Calu3 (cell line): ENCODE measurements at places on chromosomes 3 and 15. TPM values are rescaled to one million over a fixed set of nuclear protein-coding genes. Genes with fewer than 3 reads are reported as not detected.

GRCh38 chr15:59394166-59394661 is 21.5 kb upstream of the MYO1E start:
- H3K4me3 ChIP-seq, result no peak overlapping the region
- H3K27me3 ChIP-seq, result no peaks in the 10 kb centered on the region
- no peak for DNase-seq
- H3K36me3 ChIP-seq, result no peaks in the 10 kb centered on the region
- peaks cover 12% of the 10 kb centered on the region for H3K4me1 ChIP-seq

GRCh38 chr3:136518102-136518501 is 234.1 kb downstream of the STAG1 start:
- no peaks in the 10 kb centered on the region for H3K27me3 ChIP-seq
- no peak overlapping the region for H3K27ac ChIP-seq
- H3K4me3 ChIP-seq, result no peak overlapping the region
- no peak for DNase-seq
- H3K4me1 ChIP-seq, result no peaks in the 10 kb centered on the region

DNA sequence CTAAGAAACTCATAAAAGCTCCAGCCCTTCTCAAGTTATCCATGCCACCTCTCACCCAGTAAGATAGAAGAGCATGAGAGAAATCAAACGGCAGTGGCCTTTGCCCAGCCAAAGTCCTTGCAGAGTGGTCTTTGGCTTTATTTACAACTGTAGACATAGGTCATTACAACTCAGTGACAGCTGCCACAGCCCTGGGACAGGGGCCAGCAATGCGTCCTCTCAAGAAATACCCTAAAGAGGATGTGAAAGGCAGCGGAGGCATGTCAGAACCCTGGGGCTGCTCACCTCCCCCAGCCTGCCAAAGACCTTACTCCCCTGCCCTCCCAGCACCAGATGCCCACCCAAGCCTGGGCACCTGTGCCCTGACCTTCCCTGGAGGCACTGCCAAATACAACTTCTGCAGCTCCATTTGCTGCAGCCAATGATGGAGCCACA is 6.3 kb downstream of the ACAA1 start:
- H3K27me3 ChIP-seq, result no peaks in the 10 kb centered on the region
- H3K36me3 ChIP-seq, result peaks cover 49% of the 10 kb centered on the region
- peaks cover 36% of the 10 kb centered on the region for H3K4me1 ChIP-seq
- DNase-seq, result no peak

DNA sequence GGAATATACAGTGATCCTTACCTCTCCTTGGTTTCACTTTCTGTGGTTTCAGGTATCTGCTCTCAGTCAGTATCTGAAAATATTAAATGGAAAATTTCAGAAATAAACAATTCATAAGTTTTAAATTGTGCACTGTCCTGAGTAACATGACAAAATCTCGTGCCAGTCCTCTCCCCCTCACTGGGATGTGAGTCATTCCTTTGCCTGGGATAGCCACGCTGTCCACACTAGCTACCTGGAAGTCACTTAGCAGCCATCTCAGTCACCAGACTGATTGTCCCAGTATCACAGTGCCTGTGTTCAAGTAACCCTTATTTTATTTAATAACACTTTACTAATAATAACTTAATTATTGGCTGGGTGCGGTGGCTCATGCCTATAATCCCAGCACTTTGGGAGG is 15.3 kb upstream of the KLHL25 start:
- H3K27me3 ChIP-seq, result no peaks in the 10 kb centered on the region
- no peak overlapping the region for H3K27ac ChIP-seq
- DNase-seq, result no peak
- H3K4me1 ChIP-seq, result no peaks in the 10 kb centered on the region
- H3K4me3 ChIP-seq, result no peak overlapping the region
- no peaks in the 10 kb centered on the region for H3K36me3 ChIP-seq

GRCh38 chr15:71231758-71232157 is 116.5 kb downstream of the THSD4 start:
- no peak overlapping the region for H3K27ac ChIP-seq
- no peak overlapping the region for H3K4me3 ChIP-seq
- H3K36me3 ChIP-seq, result no peaks in the 10 kb centered on the region
- DNase-seq, result no peak

GRCh38 chr15:65816441-65816840 is 24.3 kb upstream of the DENND4A start:
- H3K4me3 ChIP-seq, result no peak overlapping the region
- no peak for DNase-seq
- H3K27me3 ChIP-seq, result no peaks in the 10 kb centered on the region
- no peaks in the 10 kb centered on the region for H3K36me3 ChIP-seq
- H3K27ac ChIP-seq, result no peak overlapping the region
- peaks cover 7% of the 10 kb centered on the region for H3K4me1 ChIP-seq

- no peak overlapping the region for H3K4me3 ChIP-seq
- H3K27ac ChIP-seq, result no peak overlapping the region
- DNase-seq, result no peak
- peaks cover 78% of the 10 kb centered on the region for H3K27me3 ChIP-seq
- H3K36me3 ChIP-seq, result no peaks in the 10 kb centered on the region
- H3K4me1 ChIP-seq, result no peaks in the 10 kb centered on the region
These were observed 357.5 kb upstream of the UMPS start for GRCh38 chr3:124372775-124373174.

DNA sequence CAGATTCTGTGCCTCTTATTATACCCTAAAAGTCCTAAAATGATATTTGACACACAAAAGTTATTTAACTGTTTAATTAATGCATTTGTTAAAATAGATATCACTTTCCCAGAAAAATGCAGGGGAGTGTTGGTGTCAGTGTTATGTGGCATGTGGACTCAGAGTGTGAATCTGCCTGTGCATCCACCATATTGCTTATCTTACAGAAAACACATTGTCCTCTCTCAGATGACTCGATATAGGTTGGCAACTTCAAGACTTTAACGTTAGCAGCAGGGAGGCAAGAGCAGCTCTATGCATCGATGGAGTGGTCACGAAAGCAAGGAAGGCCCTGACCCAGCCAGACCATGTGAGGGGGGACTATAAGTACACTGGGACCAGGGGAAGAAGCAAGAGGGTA is 165.4 kb upstream of the DCBLD2 start:
- H3K4me1 ChIP-seq, result no peaks in the 10 kb centered on the region
- no peak overlapping the region for H3K4me3 ChIP-seq
- H3K27me3 ChIP-seq, result peaks cover 66% of the 10 kb centered on the region
- no peak overlapping the region for H3K27ac ChIP-seq

DNA sequence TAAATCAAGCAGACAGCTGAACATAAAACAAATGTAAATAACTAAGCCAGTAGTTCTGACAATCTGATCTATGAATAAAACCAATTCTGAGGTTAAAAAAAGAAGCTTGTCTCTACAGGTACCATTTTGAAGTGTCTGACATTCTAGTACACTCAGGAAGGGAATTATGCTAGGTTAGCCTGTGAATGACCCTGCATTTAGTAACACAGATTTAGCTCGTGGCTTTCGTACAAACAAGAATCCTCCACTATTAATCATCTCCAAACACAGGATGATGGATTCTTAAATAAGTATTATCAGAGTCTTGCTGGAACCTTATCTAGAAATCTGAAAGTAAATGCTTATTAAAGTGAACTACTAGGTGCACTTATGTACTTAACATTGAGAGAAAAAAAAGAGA is 1120.1 kb downstream of the ROBO1 start:
- no peak overlapping the region for H3K4me3 ChIP-seq
- H3K36me3 ChIP-seq, result no peaks in the 10 kb centered on the region
- no peak overlapping the region for H3K27ac ChIP-seq
- H3K4me1 ChIP-seq, result peaks cover 12% of the 10 kb centered on the region
- no peak for DNase-seq

DNA sequence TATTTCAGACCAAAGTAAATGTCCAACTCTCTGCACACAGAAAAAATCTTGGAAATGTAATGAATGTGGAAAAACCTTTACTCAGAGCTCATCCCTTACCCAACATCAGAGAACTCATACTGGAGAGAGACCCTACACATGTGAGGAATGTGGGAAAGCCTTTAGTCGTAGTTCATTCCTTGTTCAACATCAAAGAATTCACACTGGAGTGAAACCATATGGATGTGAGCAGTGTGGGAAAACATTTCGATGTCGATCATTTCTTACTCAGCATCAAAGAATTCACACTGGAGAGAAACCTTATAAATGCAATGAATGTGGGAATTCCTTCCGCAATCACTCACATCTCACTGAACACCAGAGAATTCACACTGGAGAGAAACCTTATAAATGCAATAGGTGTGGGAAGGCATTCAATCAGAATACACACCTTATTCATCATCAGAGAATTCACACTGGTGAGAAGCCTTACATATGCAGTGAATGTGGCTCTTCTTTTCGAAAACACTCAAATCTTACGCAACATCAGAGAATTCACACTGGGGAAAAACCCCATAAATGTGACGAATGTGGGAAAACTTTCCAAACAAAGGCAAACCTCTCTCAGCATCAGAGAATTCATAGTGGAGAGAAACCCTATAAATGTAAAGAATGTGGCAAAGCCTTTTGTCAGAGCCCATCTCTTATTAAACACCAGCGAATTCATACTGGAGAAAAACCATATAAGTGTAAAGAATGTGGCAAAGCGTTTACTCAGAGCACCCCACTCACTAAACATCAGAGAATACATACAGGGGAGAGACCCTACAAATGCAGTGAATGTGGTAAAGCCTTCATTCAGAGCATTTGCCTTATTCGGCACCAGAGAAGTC is 8.0 kb upstream of the ZNF501 start:
- H3K36me3 ChIP-seq, result no peaks in the 10 kb centered on the region
- H3K27me3 ChIP-seq, result no peaks in the 10 kb centered on the region
- no peak for DNase-seq
- H3K4me3 ChIP-seq, result no peak overlapping the region

- H3K4me1 ChIP-seq, result no peaks in the 10 kb centered on the region
- no peaks in the 10 kb centered on the region for H3K27me3 ChIP-seq
- no peak overlapping the region for H3K4me3 ChIP-seq
- no peak for DNase-seq
These were observed 452.6 kb downstream of the OCA2 start for GRCh38 chr15:27646531-27646930.

DNA sequence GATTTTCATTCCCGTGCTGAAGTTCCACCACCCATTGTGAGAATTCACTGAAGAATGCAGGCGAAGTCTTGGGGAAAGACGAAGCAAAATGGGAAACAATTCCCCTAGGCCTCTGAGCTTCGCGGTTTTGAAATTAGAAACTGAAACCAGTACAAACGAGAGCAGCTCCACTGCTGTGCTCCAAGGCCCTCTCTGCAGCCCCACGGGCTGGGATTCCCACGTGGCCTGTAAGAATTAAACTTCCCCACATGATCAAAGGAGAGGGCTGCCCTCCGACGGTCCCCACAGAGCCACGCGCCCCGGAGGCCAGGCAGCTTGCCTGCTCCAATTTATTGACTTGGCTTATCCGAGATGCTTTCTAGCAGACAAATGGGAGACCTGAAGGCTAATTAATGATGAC is 144.0 kb downstream of the GREM1 start:
- H3K27me3 ChIP-seq, result no peaks in the 10 kb centered on the region
- H3K4me3 ChIP-seq, result no peak overlapping the region
- no peak for DNase-seq
- H3K4me1 ChIP-seq, result peaks cover 4% of the 10 kb centered on the region
- H3K36me3 ChIP-seq, result no peaks in the 10 kb centered on the region

GRCh38 chr15:62231856-62232255 is 66.8 kb upstream of the C2CD4B start:
- no peak for DNase-seq
- H3K27me3 ChIP-seq, result no peaks in the 10 kb centered on the region
- no peak overlapping the region for H3K4me3 ChIP-seq

DNA sequence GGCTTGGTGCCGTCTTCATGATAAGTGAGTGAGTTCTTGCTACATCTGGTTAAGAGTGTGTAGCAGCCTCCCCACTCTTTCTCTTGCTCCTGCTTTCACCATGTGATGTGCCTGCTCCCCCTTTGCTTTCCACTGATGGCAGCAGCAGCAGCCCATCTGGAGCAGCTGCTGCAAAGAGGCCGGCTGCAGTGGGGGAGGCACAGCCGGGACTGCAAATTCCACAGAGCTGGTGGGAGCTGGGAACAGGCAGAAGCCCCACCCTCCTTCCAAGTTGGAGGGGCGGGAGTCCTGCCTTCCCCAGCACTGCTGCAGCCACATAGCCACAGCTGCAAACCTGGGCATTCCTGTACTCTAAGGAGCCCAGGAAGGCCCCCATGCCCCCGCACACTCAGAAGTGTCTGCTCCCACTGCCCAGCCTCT is 62.8 kb upstream of the IMPG2 start:
- no peak for DNase-seq
- no peaks in the 10 kb centered on the region for H3K27me3 ChIP-seq
- no peak overlapping the region for H3K27ac ChIP-seq
- H3K36me3 ChIP-seq, result no peaks in the 10 kb centered on the region

DNA sequence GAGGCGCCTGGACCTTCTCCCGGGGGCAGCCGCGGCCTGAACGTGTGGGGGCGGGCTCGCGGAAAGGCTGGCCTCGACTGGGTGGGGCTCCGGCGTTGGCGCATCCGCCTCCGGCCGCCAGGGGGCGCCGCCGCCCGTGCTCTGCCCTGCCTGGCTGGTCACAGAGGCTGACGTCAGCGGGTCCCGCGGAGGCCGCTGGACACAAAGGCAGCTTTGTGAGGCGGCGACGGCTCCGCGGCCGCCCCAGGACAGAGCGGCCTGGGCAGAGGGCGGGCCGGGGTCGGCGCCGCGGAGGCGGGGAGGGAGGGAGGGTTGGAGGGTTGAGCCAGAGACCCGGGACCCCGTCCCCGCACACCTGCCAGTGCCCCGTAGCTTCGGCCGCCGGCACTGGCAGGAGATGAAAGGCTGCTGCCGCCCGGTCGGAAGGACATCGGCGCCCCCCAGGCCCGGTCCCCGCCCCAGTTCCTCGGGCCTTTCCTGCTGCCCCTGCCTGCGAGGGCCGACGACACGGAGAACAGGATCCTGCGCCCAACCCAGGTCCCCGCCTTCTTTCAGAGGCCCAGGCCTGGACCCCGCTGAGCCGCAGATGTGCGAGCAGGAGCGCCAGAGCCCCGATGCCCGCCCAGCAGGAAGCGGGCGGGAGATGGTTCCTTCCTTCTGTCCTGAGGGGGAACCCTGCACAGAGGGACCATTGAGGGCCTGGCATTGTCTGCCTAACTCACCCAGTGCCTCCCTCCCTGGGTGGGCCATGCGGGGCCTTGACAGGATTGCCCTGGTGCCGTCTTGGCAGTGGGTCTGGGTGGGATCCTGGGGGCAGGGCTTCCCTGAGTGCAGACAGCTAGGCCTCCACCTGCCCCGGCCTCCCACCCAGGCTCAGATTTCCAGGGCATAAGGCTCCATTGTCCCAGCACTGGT is 8.7 kb upstream of the SEMA3B start:
- peak overlapping the region; percentile 77 for H3K27ac ChIP-seq
- DNase-seq, result peak; percentile 96
- H3K27me3 ChIP-seq, result no peaks in the 10 kb centered on the region

NR1I2 gene
- 2.9 and 6.0 TPM in 2 replicates for total RNA-seq

ADGRG7 gene
- total RNA-seq, result 1.2 and 1.4 TPM in 2 replicates

TRH gene
- total RNA-seq, result not detected in 2 replicates

SEMA6D gene
- not detected in 2 replicates for total RNA-seq

CYB561D2 gene
- 19.4 and 19.7 TPM in 2 replicates for total RNA-seq

ITIH4 gene
- total RNA-seq, result 1.6 and 3.0 TPM in 2 replicates

ZBTB47 gene
- 6.0 and 7.2 TPM in 2 replicates for total RNA-seq

WDR49 gene
- 1.4 and 2.2 TPM in 2 replicates for total RNA-seq

PLOD2 gene
- total RNA-seq, result 84.0 and 123 TPM in 2 replicates

CLPX gene
- total RNA-seq, result 44.9 and 50.3 TPM in 2 replicates

GOLGA8J gene
- not detected in 2 replicates for total RNA-seq

THSD4 gene
- total RNA-seq, result 24.2 and 29.6 TPM in 2 replicates

SLC27A2 gene
- 13.1 and 14.0 TPM in 2 replicates for total RNA-seq

IL5RA gene
- not detected in 2 replicates for total RNA-seq

HDC gene
- total RNA-seq, result not detected in 2 replicates

RASGRF1 gene
- total RNA-seq, result 2.2 and 2.9 TPM in 2 replicates

ROPN1 gene
- total RNA-seq, result not detected in 2 replicates

HSPBAP1 gene
- total RNA-seq, result 8.1 and 8.9 TPM in 2 replicates

ZFYVE19 gene
- total RNA-seq, result 13.9 and 14.9 TPM in 2 replicates

RARB gene
- total RNA-seq, result 29.8 and 31.3 TPM in 2 replicates
